ENCODE measurements at places on chromosomes 2 and 18.

- DNase-seq, result no peak
Measured at GRCh38 chr2:32711219-32711618, 83.4 kb downstream of the TTC27 start.

DNA sequence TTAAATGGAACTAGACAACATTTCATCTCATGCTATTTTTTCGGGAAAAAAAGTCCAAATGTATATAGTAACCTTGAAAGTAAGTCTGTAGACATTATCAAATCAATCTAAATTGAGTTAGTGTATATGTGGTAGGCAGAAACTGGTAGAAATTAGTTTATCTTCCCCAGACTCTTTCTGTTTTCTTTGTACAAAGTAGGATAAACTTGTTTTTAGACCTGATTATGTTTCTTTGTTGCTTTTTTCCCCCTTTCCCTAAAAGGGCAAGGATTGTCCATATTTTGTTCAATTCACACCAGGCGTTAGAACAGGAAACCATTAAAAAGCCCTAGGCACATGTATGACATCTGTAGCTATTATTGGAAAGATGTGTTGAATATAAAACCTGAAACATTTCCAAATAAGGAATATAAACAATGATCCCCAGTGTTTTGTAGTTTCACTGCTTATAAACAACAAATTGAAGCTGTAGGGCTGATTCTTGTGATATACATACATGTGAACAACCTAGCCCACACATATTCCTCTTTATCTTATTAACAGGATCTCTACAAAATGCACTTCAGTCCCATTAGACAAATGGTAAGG is 528.3 kb downstream of the PARD3B start:
- no peak for DNase-seq

DNA sequence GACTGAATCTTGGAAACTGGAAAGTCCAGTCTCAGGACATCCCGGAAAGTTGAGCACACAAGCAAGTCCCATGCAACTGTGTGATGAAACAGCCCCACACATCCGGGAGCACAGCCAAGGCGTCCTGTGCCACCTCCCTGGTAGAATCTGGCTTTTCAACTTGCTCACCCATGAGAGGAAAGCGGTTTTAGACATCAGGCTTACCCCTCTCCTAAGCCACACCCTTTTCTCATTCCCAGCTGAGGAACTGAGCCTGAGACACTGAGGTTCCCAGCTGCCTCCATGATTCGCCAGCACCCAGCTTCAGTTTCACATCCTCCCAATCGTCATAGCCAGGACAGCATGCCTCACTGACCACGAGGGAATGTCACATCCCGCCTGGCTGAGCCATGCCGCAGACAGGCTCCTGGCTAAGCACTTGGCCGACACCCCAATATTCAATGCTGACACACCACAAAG is 60.3 kb downstream of the STEAP3 start:
- no peak for DNase-seq

DNA sequence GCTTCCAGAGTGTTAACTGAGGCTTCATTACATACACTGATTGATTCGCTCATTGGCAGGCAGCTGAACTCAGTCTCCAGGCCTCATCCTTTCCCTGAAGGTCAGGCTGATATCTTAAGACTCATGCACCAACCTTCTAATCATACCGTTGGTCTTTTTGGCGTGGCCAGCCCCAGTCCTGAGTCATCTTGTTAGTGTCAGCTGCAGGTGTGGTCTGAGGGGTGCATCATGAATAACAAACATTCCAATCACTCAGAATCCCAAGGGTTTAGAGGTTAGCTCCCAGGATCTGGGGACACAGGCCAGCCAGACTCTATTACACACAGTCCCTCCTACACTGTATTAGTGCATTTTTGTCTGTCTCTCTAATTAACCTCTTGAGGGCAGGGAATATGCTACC is 271.5 kb downstream of the HRH4 start:
- DNase-seq, result no peak

GRCh38 chr2:161204846-161205245 is 44.6 kb downstream of the TANK start:
- no peak for DNase-seq

GRCh38 chr2:241300000-241300399 is 15.5 kb downstream of the HDLBP start:
- DNase-seq, result peak; percentile 65

All from Jurkat, Clone E6-1 (cell line).